Activated T-helper 17 cell treated with anti-CD3 and anti-CD28 coated beads, Interleukin-2, amount 50 U/mL, for 72 hours (primary cell): ENCODE measurements at places on chromosomes 3 and 15. TPM values are rescaled to one million over a fixed set of nuclear protein-coding genes. Genes with fewer than 3 reads are reported as not detected.

GRCh38 chr3:100563652-100564211, 45.7 kb upstream of the ADGRG7 start:
- ATAC-seq, result no peak

DNA sequence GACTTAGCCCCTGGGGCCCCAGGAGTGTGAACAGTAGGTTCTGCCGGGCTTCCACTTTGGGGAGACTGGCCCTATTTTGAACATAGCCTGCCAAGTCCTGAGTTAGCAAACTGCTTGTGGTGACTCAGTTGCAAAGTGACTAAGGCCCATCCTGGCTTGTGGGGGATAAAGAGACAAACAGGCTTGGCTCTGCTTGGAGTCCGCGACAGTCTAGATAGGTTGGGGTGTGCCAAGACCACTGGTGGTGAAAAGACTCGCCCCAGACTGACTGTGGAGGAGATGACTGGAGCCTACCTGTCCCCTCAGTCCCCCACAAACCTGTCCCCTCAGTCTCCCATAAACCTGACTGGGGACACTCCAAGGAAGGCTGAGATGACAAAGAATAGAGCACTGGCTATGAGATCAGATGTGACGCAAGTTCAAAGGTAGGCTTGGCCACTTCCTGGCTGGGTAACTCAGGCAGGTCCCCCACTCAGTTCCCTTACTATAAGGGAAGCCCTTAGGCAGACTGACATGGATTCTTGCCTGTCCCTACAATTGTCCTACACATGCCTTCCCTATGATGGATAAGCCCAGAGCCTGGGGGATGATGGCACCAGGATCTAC, 4.3 kb downstream of the DNASE1L3 start:
- peak; percentile 98 for ATAC-seq

GRCh38 chr3:17478673-17479072, 263.8 kb downstream of the TBC1D5 start:
- ATAC-seq, result no peak

The TRPM1 gene
- not detected for total RNA-seq

DNA sequence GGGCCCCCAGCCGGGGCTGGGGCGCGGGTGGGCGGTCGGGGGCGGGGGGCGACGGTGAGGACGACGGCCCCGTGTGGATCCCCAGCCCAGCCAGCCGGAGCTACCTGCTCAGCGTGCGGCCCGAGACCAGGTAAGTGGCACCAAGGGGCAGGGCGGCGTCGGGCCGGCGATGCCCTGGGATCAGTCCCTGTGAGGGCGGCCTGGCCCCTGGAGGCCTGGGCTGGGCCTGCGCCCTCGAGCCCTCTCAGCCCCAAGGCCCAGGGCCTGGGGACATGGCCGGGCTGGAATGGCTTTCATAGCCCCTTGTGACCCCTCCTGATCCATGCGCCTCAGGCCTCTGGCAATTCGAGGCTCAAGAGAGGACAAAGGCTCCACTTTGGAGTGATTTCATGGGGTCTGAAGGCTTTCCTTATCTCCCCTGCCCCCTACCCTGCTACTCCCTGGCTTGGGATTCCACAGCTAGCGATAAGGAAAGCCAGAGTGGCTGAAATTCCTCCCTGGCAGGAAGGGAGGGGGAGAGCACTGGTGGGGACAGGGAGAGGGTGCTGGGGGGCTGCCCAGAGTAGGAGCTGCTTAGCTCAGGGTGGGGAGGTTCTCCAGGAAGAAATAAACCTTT, 418 bp downstream of the ALPK3 start:
- no peak for ATAC-seq

The FAH gene
- 66.3 TPM for total RNA-seq

The CHRM5 gene
- total RNA-seq, result not detected
